ENCODE measurements at places on chromosomes 12 and 14.

DNA sequence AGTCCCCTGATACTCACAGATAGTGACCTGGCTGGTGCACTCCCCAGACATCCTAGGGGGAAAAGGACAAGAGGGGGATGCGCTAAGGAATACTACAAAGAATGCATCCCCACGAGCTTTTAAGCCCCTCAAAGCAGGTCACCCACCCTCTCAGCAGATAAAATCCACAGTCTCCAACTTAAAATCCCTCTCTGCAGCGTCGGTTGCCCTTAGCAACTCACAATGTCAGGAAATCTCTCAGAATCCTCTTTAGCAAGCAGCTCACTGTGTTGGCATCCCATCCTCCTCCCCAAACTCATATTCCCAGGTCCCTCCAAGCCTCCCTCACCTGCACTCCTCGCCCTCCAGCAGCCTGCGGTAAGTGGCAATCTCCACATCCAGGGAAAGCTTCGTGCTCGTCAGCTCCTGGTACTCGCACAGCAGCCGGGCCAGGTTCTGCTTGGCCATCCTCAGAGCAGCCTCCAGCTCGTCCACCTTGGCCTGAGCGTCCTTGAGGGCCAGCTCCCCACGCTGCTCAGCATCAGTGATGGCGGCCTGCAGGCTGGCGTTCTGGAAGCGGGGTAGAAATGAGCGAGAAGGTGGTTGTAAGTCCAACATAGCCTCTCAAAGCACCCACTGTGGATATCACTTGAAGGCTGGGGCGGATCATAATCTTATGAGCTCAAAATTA, 5.5 kb upstream of the KRT79 start:
- no peak for DNase-seq

DNA sequence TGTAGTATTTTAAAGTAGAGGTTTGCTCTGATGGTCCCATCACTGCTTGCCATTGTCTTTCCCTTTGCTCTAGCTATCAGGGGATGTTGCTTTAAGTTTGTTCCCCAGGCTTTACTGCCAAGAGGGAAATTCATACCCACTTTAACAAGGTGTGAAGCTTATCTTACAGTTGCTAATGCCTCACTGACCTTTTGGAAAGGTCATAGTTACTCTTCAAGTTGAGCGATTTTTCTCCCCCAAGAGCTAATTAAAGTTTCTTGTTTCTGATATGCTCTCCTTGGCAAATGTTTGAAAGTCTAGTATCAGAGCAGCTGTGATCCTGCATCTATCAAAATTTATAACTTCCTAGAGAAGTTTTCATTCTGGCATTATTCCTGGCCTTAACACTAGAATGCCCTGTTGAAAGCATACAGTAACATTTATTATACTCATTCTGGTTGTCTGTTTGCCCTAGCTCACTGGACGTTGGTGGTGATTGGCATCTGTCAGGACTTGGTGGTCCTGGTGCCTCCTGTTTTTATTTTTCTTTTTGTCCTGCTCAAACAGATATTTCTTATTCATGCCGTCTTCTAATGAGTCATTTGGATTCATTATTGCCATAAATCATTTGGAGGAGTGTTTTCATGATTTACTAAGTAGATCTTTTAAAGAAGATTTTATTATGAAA, 8.1 kb downstream of the ATP2A2 start:
- no peak for DNase-seq

- no peak for DNase-seq
Observed at GRCh38 chr12:22641353-22642053, 16.5 kb downstream of the ETNK1 start.

GRCh38 chr12:103964805-103965204, 867 bp upstream of the TDG start:
- no peak for DNase-seq

DNA sequence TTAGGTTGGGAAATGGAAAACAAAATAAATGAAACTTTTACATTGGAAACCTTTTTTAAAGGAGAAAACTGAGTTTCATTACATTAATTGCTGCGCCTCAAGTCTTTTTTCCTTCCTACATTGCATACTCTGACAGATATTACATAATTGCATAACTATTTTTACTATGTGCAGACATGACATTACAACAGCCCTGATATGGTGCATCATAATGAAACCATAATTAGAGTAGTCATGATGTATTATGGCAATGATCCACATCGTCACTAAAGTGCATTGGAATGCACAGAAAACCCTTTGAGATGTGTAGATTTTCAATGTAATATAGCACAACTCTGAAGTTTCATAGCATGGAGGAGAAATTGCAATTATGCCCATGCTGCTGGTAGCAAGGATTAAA, 217.8 kb upstream of the NPAS3 start:
- DNase-seq: no peak
